ENCODE measurements at places on chromosomes 3 and 15.

- no peak for DNase-seq
Observed at GRCh38 chr3:69108811-69109210, 13.6 kb downstream of the LMOD3 start.

DNA sequence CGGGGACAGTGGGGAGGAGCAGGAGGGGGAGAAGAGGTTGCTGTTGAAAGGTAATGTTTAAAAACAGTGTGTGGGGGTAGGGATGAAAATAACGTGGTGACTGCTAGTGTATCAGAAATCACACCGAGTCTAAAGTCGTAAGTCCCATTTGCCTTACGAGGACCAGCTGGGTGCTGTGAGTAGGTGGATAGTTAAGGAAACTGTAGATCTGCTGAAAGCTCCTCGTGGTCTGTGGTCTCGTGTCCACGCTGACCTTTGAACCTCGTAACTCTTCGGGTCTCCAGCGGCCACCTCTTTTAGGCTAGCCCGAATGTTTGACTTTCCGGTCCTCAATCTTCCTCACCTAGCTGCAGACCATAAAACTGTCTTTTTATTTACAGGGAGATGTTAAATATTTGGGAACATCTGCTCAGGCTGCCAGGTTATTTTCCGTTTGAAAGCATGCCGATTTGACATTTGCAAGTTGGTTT lies 29.3 kb upstream of the ST3GAL6 start:
- peak; percentile 15 for DNase-seq

DNA sequence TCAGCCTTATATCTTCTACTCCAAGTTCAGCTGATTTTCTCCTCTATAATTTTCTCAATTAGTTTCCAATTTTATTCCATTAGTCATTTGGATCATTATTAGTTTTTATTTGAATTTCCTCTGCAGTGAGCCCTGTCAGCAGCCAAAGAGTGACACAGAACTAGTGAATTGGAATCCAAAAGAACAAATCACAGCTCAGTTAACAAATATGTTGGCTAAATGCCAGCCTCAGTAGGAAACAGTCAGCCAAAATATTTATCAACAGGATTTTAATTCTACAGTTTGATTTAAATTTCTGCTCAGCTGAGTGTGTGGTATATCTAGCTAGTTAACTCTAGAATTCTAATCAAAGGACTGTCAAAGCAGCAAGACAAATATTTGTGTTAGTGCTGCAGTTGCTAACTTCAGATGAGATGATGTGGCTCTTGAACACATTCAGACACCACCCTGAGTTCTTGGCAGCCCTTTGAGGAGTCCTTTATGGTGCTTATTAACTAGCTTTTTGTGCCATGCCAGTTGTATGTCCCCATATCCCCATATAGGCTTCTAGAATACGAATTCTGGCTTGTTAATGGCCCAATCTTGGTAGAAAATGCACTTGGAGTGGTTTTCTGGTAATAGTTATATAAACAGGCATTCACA lies 194.5 kb downstream of the CPNE4 start:
- DNase-seq, result no peak

DNA sequence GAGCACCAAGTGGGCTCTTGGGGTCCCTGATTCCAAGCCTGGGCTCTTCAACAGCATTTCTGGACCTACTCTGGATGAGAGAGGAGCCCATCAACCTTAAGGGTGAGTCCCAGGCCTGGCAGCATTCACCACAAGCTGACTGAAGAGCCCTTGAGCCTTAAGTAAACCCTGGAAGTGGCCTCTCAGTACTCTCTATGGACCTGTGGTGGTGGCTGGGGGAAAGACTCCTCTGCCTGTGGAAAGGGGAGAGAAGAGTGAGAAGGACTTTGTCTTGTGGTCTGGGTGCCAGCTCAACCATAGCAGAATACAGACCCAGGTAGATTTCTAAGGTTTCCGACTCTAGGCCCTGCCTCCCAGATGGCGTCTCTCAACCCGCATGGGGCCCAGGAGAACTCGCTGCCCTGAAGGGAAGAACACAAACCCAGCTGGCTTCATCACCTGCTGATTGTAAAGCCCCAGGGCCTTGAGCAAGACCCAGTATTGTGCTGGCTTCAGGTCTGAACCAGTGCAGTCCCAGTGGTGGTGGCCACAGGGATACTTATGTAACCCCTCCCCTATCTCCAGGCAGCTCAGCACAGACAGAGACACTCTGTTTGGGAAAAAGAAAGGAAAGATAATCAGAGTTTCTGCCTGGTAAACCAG lies 71.4 kb downstream of the TFDP2 start:
- DNase-seq, result no peak

- no peak for DNase-seq
Observed at GRCh38 chr15:68684476-68684875, 105.7 kb downstream of the CORO2B start.

DNA sequence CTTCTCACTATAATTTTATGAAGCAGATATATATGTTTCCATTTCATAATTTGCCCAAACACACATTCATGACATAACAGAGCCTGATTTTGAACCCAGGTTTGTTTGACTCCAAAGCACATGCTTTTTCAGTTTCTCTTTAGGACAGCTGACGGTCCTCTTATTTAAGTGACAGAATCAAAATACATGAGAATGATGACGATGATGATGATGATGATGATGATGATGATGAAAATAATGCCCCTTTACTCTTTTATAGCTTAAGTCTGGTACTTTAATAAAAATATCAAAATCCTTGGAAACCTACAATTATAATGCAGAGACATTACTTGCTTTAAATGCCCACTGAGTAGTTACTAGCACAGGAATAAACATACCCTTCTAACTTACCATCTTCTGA lies 15.3 kb downstream of the COPB2 start:
- no peak for DNase-seq

- no peak for DNase-seq
Observed at GRCh38 chr15:64912379-64913325, 950 bp downstream of the ANKDD1A start.

GRCh38 chr3:125121246-125122010 lies 65.6 kb upstream of the HEG1 start:
- DNase-seq, result no peak

- DNase-seq, result no peak
Observed at GRCh38 chr3:20103731-20104130, 63.5 kb downstream of the KAT2B start.

GRCh38 chr15:95113041-95113440 lies 881.7 kb downstream of the MCTP2 start:
- DNase-seq, result no peak

GRCh38 chr15:72203507-72203837 lies 5.9 kb upstream of the GRAMD2A start:
- no peak for DNase-seq

DNA sequence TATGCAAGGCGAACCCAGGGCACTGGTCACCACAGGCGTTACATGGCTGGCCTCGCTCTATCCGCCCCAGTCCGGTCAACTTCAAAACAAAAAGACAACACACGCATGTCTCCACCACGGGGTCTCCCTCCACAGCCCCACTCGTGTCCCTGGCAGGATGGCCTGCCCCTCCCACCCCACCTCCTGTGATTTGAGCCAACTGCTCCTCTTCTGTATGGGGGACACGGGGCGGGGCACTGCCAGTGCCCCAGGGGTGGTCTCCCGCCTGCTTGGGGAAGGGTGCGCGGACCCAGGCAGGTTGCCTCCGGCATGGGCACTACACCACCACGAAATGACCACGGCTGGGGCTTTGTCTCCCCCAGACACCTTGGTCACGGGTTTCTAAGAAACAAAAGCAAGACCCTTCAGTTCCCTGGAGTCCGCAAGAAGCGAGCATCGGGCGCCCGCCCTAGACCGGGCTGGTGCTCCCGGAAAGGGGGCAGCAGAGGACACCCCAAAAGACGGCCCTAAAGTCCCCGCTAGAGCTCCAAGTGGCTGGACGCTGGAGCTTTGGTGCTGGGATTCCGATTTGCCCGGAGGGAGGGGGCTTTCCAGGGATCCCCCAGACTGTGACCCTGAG lies 219.3 kb upstream of the PRICKLE2 start:
- DNase-seq, result no peak

- no peak for DNase-seq
Observed at GRCh38 chr3:8499181-8499611, 2.4 kb upstream of the LMCD1 start.

GRCh38 chr3:40847551-40847992 lies 322.8 kb downstream of the ZNF621 start:
- no peak for DNase-seq

Measured in renal cortex interstitium (tissue), 15 donors.